ENCODE measurements at places on chromosomes 6 and 20. TPM values are rescaled to one million over a fixed set of nuclear protein-coding genes. Genes with fewer than 3 reads are reported as not detected.

The RRAGD gene
- total RNA-seq = 8.0 TPM

The CCN5 gene
- not detected for total RNA-seq

The PRR18 gene
- 0.93 TPM for total RNA-seq

The PXMP4 gene
- total RNA-seq = 6.1 TPM

The CGA gene
- 5.5 TPM for total RNA-seq

GRCh38 chr6:98333273-98333672 lies 501.1 kb upstream of the POU3F2 start:
- no peak for DNase-seq

DNA sequence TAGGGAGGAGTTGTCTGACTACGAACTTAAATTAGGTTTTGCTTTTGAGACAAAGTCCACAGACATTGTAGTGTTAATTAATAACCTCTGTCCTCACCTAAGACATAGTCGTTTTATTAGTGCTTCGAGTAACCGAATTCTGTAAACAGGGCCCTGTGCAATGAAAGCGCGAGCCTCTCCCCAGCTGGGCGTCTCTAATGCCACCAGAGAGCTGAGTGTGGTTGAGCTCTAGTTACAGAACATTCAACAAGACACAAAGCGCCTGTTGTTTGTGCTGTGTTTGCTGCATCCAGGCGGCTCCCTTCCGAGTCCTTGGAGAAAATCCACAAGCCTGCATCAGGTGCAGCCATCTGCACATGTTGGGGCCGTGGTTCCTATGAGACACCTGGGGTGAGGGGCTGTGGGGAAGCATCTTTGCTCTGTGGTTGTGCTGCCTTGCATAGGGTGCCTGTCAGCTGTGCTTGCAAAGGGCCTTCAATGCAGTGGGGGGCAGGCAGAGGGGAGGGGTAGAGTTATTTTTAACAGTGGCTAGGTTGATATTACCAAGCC lies 63.9 kb downstream of the CD164 start:
- DNase-seq = no peak
